ENCODE measurements at places on chromosomes 16 and 17. TPM values are rescaled to one million over a fixed set of nuclear protein-coding genes. Genes with fewer than 3 reads are reported as not detected.
A peak's percentile ranks its signal among the peaks of the same experiment; 100 is the strongest.

Gene IQCK
- 18.6 TPM for total RNA-seq

Gene CCL3
- 0.46 TPM for total RNA-seq

- DNase-seq = no peak
These were observed 46.8 kb downstream of the TIMM22 start for GRCh38 chr17:1043601-1044251.

GRCh38 chr17:34740565-34741520, 161.5 kb downstream of the TMEM132E start:
- DNase-seq = no peak

DNA sequence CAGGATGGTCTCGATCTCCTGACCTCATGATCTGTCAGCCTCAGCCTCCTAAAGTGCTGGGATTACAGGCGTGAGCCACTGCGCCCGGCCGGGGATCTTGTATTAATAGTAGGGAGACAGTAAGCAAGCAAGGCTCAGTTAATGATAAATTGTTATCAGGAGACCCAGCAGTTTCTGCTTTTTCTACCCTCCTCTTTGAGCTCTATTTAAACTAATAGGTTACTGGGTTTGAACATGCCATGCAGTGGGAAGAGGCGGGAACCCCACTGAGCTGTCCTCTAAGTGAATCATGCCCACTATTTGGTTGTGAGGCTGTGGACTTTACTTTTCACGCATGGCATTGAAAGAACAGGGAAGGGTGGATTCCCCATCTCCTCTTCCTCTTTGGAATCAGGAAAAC, 223.9 kb downstream of the WWOX start:
- no peak for DNase-seq

GRCh38 chr16:27899736-27900135, 163.8 kb downstream of the GSG1L start:
- DNase-seq = no peak

DNA sequence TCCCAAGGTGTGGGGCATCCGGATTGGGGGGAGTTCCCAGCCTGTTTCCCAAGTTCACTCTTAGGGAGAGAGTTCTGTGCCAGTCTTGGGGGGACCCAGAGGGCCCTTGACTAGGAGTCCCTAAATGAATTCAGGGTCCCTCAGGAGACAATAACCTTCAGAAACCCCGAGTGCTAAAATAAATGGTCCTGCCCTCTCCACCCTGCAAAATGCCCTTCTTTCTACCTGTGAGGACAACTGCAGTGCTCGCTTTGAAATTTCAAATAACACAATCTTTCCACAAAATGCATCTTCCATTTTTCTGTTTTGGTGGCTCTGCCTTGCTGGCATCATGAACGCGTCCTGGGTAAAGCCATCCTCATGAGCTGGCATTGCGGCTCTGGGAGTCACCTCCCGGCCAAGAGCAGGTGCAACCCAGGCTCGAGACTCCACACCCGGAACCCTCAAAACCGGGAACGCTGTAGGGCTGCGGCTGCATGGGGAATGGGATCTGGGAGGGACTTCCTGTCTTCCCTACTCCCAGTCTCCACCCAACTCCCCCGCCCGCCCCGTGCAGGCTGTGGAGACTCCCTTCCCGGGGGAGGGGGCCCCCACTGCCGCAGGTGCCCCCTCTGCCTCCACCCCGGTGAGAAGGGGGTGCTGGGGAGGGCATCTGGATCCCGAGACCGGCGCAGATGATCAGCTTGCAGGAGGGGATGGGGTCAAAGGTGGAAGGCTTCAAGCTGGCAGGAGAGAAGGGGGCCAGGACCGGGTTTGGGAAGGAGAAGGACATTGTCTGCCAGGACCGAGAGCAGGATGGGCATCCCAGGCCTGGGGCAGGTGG, at the start of gene ZNF205:
TSS of gene ZNF205 (plus strand) at position 529 of the 823 bp plus-strand sequence. CDS start 845 bp downstream, outside the sequence.
- DNase-seq = peak; percentile 73

- no peak for DNase-seq
These were observed 28.7 kb downstream of the NOS2 start for GRCh38 chr17:27771586-27771985.

DNA sequence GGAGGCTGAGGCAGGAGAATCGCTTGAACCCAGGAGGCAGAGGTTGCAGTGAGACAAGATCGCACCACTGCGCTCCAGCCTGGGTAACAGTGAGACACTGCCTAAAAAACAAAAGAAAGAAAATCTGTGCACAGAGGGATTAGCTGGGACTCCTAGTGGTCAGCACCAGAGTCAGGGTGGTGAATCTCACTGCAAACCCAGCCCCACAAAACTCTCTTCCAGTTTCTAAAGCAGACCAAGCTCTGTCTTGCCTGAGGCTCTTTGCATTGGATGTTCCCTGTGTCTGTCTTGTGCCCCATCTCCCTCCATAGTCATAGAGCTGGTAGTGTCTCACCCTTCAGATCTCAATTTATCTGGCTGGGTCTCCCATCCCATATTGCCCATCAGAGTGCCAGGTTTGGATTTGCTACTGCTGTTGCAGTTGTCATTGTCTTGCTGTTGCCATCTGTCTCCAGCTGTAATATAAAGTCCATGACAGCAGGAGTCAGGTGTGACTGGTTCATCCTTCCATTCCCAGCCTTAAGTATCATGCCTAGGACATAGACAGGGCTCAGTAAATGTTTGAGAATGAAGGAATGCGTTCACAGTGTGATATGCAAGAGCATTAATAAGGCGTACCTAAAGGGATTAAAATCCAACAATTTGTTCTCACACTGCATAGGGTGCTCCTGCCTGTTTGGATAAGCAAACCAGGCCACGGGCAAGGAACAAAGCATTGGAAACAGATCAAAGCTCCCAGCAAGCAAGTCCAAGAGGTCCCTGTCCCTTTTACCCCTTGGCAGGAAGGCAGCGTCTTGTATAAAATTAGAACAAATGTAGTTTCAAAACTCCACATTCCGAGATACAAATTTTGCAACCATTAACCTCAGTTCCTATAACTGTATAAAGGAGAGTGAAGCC, 614.6 kb upstream of the CDH5 start:
- DNase-seq = no peak

Data from Daoy (cell line).